ENCODE measurements at places on chromosomes 5 and 9.

DNA sequence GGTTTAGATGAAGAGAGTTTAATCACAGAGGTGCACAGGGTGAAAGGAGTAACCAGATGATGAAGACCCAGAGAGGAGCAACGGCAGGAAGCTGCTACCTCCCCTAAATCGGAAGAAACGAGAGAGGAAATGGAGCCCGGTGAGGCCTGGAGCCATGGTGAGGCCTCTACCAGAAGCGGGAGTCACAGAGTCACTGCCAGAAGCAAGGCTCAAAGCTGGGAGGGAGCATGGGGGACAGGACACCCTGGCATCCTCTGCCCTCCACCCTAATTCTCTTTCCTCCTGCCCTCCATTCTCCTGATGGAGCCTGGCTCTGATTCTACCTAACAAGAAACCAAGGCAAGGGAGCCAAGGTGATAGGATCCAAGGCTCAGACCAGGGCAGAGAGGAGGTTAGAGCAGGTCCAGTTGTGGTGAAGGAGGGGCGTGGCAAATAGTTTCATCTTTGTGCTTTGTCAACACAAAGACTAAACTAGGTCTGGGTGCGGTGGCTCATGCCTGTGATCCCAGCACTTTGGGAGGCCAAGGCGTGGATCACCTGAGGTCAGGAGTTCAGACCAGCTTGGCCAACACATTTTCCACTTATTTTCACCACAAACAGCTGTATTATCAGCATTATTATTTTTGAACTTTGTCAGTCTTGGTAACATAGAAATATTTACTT lies 134.4 kb upstream of the RAI14 start:
- no peak for DNase-seq

- no peak for DNase-seq
Measured at GRCh38 chr9:14814249-14814628, 91.7 kb upstream of the CER1 start.

- no peak for DNase-seq
Measured at GRCh38 chr9:122195875-122196274, 32.9 kb downstream of the LHX6 start.

DNA sequence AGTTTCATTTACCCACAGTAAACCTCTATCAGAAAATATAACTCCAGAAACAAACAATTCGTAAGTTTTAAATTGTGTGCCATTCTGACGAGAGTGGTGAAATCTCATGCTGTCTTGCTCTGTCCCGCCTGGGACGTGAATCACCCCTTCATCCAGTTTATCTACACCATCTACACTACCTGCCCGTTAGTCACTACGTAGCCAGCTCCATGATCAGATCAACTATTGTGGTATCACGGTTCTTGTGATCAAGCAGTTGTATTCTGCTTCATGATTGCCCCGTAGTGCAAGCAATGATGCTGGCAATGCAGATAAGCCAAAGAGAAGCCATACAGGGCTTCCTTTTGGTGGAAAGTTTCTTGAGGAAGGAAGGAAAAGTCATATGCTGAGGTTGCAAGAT lies 150.3 kb downstream of the GOLPH3 start:
- no peak for DNase-seq

- DNase-seq: peak; percentile 35
Measured at GRCh38 chr9:91379426-91379825, 17.7 kb upstream of the AUH start.

DNA sequence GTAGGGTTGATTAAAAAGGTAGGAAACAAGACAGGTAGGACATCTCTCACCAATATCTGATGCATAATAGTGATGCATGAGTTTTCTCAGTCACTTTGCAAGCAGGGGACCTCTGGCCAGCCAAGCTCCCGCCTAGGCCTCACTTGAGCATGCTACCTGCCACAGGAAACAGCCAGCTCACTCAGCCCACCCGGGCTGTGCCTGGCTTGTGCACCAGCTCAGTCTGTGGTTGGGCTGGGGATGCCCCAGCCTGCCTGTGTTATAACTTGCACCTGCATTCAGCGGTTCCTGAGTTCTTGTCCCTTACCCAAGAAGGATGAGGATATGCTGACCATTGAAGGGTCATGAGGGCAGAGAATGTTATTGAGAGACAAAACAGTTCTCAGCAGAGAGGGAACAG lies 172.8 kb upstream of the PLCXD3 start:
- no peak for DNase-seq

Data from fibroblast of skin of scalp (primary cell).